ENCODE measurements at places on chromosomes 2 and 18. TPM values are rescaled to one million over a fixed set of nuclear protein-coding genes. Genes with fewer than 3 reads are reported as not detected.

DNA sequence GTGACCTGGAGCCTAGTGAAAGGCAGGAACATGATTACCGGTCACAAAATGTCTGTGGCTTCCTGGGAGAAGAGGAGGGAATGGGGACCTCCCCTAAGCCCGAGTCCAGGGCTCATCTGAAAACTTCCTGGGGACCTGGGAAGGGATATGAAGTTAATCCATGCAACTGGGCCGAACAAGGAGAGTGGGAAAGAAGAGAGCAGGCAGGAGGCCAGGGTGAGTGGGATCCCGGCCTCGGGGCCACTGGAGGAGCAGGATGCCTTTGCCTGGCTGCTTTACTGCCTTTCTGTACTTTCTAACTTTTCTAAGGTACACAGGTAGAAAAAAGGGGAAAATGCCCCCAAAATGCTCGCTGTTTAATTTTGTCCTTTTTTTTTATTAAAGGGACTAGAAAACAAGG is 43.4 kb upstream of the MAL start:
- DNase-seq = no peak

The INHA gene
- 4.1 TPM for total RNA-seq

The VWA3B gene
- not detected for total RNA-seq

- DNase-seq = no peak
Measured at GRCh38 chr2:67459761-67460160, 62.6 kb downstream of the ETAA1 start.

DNA sequence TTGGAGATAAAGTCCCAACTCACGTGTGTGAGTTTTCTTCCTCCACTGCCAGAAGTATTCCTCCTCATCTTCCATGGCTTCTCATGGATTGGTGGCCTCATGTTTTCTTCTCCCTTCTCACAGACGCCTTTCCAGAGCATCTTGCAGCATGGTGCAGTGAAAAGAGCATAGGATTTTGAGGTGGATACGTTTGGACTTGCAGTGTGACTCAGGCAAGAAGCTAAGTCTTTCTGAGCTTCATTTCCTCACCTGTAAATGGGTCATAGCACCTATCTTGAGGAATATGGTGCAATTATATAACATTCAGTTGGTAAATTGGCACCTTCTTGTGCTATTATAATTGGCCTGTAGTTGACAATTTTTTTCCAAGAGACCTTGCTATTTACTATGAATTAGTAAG is 247.6 kb downstream of the RDH14 start:
- DNase-seq = no peak

GRCh38 chr18:35267809-35268208 is 22.2 kb downstream of the ZSCAN30 start:
- DNase-seq = no peak

DNA sequence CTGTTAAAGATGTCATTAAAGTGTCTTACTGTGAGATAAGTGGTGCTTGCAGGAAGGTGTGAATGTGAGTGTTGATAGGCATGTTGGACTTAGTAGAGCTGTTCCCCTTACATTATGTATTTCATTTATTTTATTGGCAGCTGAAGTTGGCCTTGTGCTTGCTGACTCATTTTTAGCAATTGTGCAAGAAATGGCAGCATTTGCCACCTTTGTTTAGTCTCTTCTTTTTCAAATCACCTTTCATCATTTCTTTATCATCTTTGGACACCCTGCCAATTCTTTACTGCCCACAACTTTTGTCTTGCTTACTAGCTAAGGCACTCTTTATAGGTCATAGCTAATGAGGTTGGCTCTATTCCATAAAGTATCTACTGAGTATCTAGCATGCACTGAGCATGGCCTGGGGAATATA is 130.3 kb upstream of the LYPD6 start:
- no peak for DNase-seq

DNA sequence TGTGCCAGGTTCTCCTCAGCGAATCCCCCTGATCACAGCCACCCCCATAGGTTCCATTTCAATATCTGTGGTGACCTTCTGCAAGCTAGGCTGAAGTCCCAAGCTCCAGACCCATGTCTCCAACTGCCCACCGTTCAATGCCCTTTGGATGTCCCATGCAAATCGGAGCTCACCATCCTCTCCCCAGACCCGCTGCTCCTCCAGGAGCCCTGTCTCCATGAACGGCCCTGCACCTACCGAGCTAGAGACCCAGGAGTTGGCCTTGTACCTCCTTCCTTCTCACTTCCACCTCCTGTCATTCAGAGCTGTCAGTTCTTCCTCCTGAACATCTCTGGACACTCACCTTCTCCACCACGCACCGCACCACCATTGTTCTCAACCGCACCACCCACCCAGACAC is 1.0 kb upstream of the FAHD2A start:
- no peak for DNase-seq

DNA sequence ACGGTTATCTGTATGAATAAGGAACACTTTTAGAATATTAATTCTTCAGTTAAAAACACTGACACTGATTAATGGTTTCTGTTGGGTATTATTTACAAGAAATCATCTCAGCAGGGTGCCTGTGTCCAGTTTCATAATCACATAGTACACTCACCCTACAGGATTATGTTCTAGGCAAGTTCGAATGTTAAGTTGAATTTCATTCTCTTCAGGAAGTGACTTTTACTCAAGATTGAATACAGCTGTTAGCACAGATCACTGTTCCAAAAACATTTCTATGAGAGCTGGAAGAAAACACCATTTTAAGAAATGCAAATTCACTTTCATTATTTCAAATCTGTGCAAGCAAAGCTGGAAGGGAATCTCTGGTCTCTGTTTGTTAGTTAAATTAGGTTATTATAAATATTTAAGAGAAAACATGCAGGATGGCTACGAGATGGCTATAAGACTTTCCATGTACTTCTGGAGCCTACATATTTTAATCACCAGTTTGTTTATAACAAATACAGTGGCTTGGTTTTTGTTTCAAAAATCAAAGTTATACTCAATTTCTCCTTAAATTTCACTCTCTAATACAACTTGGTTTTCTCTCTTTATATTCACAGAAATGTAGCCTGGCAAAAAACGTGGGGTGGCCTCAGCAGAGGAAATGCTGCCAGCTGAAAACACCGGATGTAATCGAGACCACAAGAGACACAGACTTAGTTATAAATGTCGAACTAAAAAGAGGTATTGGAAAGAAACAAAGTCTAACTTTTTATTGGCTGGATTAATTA is 65.8 kb downstream of the RBMS1 start:
- no peak for DNase-seq

DNA sequence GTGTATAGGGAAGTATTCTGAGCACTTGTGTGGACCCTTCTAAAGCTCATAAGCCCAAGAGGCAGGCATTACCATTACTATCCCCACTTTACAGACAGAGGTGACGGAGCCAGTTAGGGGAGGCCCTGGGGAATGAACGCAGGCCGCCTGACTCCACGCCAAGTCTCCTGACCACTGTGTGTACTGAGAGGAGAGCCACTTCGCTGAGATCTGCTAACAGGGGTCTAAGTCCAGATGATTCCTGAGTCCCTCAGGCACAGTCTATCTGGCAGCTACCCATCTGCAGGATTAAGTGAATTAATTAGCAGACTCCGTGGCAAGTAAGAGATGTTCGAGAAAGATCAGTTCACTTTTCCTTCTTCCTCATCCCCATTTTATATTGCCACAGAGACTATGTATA is 13.7 kb downstream of the CYB5A start:
- peak; percentile 29 for DNase-seq

The KANSL3 gene
- 37.3 TPM for total RNA-seq

DNA sequence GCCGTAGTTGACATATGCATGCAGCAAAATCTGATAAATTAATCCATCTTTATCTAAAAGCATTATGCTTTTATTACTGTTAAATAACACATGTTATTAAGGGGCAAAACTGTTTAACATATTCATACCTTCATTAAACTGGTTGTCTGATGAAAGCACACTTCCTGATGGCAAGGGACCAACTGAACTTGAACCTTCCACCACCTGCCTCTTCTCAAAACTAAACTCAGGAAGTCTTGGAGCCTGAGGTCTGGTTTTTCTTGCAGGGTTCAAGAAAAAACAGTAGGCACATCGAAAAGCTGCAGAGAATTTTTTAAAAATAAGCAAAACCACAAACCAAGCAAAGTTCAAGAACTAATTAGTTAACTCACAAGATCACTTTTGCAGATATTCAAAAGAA is 64.9 kb downstream of the LNPK start:
- DNase-seq = no peak

- no peak for DNase-seq
Measured at GRCh38 chr2:201308914-201309313, 48.2 kb downstream of the FLACC1 start.

DNA sequence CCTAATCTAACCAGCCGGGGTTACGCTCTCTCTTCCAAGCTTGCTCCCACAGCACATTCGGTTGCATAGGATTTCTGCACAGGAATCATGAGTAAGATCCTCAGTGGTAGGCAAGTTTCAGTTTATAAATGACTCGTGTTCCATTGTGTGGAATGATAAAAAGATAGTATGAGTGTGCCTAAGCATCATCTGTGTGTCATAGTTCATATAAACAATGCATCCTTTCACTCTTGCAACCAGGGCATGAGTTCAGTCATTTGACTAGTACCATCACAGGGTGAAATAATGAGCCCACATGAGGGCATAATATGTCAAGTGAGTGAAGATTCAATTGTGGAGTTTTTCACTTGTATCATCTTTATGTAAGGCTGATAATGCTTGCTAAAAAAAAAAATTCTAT is 417.1 kb upstream of the CDH2 start:
- DNase-seq = no peak

GRCh38 chr2:74845217-74845751 is 11.4 kb downstream of the HK2 start:
- no peak for DNase-seq

DNA sequence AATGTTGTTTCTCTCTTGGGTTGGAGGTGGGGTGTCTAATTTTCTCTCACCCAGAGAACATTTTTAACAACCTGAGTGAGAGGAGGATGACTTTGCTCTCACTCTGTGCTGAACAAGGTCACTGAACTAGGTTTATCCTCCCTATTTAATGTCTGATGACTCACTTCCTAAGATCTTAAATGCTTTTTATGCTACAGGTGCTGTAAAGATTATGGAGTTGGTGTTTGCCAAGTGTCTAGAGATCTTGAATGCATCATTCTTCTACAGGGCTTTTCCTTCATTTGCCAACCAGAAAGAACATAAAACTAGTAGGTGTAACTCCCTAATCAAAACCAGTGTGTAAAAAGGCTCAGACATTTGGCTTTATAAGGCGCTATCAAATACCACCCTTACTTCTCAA is 350.5 kb upstream of the ETAA1 start:
- DNase-seq = no peak

DNA sequence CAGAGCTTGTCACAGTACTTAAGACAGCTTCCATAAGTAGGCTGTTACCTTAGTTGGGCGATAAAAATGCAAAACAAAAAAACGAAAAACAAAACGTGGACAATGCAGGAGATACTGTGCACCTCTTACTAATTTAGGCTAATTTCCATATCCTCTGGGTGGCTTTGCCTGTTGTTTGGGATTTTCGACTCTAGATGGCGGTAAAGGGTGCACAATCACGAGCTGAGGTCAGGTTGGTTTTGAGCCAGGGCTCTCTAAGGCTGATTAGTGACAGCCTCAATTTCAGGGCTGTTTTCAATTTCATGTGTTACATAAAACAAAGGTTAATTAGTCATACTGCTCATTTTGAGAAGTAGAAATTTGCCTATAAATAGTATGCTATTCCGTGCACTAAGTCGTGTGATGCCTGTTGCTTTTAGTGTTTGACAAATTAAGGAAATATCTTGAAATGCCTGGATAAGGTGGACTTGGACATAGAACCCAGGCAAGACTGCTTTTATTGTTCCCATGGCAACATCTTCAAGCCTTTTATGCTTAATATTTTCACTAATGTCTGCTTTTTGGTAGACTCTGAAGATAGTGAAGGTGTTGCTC is 493.1 kb downstream of the SOCS6 start:
- peak; percentile 27 for DNase-seq

GRCh38 chr18:50886929-50887328 is 8.0 kb downstream of the ME2 start:
- DNase-seq = no peak

- DNase-seq = no peak
Measured at GRCh38 chr18:5503740-5504139, 40.1 kb downstream of the EPB41L3 start.

The KIF5C gene
- 0.15 TPM for total RNA-seq

GRCh38 chr18:27838225-27838624 is 338.7 kb downstream of the CDH2 start:
- DNase-seq = no peak

- peak; percentile 99 for DNase-seq
Measured at GRCh38 chr18:11005528-11005927, 143.8 kb downstream of the PIEZO2 start.

DNA sequence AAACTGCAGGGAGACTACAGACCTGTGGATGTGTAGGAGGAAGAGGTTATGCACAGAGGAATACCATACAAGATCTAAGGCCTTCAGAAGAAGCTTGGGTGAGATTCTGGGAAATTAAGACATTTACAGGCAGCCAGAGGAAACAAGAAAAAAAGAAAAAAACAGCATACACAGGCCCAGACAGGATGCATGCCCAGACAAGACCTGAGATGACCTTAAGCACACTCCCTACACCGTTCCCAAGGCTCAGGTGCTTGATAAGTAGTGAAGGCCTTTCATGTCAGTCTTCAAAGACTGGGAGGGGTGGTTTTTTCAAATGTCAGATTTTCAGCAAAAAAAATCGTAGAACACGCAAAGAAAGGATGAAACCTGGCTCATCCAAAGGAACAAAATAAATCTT is 83.0 kb downstream of the CCDC138 start:
- DNase-seq = no peak

- no peak for DNase-seq
Measured at GRCh38 chr2:159108181-159108893, 139.9 kb downstream of the TANC1 start.

The SIX2 gene
- total RNA-seq = not detected

- no peak for DNase-seq
Measured at GRCh38 chr2:77579076-77579769, 57.0 kb upstream of the LRRTM4 start.

The EN1 gene
- total RNA-seq = not detected

GRCh38 chr2:195711478-195711877 is 54.5 kb downstream of the SLC39A10 start:
- DNase-seq = no peak

GRCh38 chr18:66193394-66193793 is 410.5 kb downstream of the CDH19 start:
- DNase-seq = no peak

DNA sequence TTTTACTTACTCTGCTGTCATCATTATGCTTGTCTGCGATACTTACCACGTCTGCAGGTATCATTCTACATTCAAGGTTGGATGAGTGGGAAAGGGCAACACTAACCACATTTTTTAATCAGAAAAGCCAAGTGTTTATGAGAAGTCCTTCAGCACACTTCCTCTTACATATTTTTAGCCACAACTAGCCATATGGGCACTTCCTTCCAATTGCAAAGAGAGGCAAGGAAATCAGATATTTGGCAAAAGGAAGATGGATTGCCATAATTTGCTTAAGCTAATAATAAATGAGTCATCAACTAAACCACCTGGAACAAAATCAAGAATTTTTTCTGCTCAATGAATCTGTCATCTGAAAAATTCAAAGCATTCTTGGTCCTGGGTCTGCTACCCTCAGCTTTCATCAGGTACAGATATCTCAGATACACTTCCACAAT is 16.7 kb upstream of the MRO start:
- no peak for DNase-seq

GRCh38 chr2:216233281-216233995 is 124.3 kb downstream of the XRCC5 start:
- DNase-seq = no peak

Measured in HepG2 (cell line).